ENCODE measurements at places on chromosomes 2 and 18.

- no peak for DNase-seq
Observed at GRCh38 chr18:22207021-22207758, 37.8 kb downstream of the GATA6 start.

GRCh38 chr2:40935349-40935748, 483.5 kb upstream of the SLC8A1 start:
- no peak for DNase-seq

DNA sequence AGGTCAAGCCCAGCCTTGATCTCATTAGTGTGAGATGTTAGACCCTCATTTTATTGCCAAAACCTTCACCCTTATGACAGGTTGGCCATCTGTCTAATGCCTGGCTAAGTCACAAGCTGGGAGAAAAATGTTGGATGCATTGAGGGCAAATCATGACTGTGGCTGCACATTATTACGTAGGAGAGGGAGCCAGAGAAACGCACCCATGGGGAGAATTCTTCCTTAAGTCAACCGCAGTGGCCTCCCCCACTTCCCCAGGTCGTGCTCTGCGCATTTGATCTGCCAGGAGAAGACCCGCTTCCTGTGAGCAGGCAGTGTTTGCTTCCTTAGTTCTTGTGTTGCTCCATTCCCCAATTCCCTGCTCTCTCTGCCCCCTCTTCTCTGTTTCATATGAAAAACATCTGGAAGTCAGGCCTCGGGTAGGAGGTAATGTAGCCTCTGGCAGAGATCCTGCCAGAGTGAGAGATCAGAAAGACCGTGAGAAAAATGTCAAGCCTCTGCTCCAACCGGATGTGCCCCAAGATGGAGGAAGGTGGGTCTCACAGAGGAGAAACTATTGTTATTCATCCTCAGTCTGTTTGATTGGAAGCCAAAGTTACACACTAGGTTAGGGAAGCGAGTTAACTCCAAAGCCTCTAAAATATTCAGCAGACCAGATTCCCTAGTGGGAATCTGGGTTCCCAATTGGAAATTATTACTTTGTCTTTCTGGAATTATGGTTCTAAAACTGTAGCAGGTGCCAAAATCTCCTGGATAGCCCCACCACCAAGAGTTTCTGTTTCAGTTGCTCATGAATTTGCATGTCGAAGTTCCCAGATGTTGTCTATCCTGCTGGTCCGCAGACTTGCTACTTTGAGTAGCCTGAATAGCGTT, 144.3 kb upstream of the PELI1 start:
- peak; percentile 79 for DNase-seq

GRCh38 chr2:219124381-219125110, 36.1 kb downstream of the NHEJ1 start:
- no peak for DNase-seq

Data from right hindlimb (tissue), 1 donor.